ENCODE measurements at places on chromosomes 2 and 18.

DNA sequence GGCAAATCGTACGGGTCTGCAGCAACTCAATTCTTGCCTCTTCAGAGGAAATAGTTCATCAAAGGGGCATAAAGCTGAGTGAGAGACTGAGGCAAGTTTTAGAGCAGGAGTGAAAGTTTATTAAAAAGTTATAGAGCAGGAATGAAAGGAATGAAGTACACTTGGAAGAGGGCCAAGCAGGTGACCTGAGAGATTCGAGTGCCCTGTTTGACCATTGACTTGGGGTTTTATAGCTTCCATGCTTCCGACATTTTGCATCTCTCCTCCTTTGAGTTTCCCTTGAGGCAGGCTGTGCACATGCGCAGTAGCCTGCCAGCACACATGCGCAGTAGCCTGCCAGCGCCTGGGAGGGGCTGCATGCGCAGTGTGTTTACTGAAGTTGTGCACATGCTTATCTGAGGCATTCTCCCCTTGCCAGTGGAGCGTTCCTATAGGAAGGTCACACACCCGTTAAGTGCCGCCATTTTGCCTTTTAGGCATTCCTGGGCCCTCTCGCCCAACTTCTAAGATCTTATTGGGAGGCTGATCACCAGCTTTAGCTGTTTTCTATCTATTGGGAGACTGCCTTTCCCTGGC lies 265.5 kb upstream of the MGAT5 start:
- DNase-seq, result no peak

- DNase-seq, result no peak
Measured at GRCh38 chr2:171406044-171406443, 27.7 kb downstream of the METTL8 start.

DNA sequence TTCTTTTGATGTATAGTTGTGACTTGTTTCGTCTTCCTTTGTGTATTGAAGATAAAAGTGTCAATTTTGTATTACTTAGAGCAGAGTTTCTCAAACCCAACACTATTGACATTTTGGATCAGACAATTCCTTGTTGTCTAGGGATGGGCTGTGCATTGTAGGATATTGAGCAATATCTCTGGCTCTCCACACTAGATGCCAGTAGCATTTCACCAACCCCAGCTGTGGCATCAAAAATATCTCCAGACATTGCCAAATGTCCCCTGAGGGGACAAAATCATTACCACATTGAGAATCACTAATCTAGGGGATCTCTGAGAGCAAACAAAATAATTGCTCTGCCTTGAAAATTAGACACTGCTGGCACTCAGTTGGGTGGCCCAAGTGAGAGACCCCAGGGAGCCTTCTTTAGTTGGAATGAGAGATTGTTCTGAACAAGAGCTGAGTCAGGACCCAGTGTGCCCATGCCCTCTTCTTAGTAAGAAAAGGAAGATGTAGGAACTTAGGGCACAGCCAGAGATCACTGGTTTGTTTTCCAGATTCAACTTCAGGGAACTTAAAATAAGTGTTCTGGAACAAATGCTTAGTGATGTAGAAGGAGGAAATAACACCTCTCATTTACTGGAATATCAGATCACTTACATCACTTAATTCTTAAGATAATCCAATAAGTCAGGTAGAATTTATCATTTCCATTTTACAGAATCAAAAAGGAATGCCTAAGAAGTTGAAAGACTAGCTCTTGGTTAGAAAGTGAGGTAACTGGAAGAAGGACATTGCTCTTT lies 466.6 kb upstream of the TNP1 start:
- DNase-seq, result no peak

GRCh38 chr2:239369631-239370161 lies 31.1 kb downstream of the HDAC4 start:
- DNase-seq, result peak; percentile 58

GRCh38 chr18:29652797-29653196 lies 1389.7 kb downstream of the DSC3 start:
- DNase-seq, result no peak

GRCh38 chr2:217256251-217256650 lies 396.4 kb upstream of the TNP1 start:
- DNase-seq, result no peak

- no peak for DNase-seq
Measured at GRCh38 chr2:219368690-219369191, 19.0 kb downstream of the DNPEP start.

Measured in activated CD4-positive, CD25-positive, alpha-beta regulatory T cell treated with anti-CD3 and anti-CD28 coated beads, Interleukin-2, amount 50 U/mL, for 16 hours (primary cell).